MV-4-11 (cell line): ENCODE measurements at places on chromosomes 11 and 22.
A peak's percentile ranks its signal among the peaks of the same experiment; 100 is the strongest.

DNA sequence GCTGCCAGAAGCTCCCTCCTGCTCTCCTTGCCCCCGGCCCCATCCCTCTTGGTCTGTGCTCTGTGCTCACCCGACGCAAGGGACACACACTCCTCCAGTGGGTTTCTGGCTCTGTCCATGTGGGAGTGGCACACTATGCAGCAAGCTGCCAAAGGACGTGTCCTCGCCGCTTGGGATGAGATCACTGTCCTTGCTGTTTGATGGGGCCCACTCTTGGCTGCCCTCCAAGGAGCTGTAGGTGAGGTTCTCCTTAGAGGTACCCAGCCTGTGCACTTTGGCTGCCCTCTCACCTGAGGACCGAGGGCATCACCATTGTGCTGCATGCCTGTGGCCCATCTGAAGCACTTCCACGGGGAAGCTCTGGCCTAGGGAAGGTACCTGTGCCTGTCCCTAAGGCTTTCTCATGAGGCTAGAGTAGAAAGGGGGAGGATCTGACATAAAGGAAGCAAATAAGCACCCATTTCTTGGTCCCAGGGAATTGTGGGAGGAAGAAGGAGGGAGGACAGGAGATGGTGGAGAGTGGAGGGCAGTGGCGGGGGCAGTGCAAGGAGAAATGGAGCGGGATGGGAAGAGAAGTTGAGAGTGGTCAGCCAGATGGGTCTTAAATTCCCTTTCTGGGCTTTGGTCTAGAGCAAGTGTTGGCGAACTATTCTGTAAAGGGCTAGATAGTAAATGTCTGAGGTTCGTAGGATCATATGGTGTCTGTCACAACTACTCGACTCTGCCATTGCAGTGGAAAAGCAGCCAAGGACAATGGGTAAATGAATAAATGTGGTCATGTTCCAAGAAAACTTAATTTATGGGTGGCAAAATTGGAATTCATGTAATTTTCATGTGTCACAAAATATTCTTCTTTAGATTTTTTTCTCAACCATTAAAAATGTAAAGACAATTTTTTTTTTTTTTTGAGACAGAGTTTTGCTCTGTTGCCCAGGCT is 47.0 kb upstream of the AMPD3 start:
- no peak for DNase-seq

DNA sequence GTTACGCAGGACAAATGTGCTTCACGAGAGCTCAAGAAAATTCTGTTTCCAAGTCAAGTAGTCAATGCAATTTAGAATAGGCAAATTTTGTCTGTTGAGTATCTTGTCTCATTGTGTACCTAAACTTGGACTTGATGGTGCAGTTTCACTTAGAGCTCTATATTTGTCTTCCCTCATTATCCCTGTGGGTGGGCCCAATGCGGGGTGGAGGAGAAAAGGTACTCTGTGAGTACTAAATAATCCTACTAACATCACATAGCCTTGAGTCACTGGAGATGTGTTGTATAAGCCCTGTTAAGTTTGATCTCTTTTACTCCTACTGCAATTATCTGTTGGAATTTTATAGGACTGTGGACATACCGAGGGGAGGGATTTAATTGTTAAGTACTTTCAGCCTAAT is 331.2 kb downstream of the METTL15 start:
- DNase-seq, result no peak

- no peak for DNase-seq
Measured at GRCh38 chr11:126680131-126680530, 320.4 kb downstream of the KIRREL3 start.

DNA sequence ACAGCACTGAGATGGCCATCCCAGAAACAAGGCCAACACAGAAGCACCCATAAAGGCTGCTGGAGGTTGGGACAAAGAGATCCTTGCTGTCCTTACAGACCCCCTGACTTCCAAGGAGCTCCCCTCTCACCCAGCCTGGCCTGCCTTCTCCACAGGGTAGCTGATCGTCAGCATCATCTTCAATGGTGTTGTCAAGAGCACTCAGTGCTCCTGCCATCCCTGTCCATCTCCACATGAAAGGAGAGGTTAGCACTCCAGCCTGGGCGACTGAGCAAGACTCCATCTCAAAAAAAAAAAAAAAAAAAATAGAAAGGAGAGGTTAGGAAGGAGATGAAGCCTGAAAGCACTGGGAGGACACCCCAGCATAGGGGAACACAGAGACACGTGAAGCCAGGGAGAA is 2.1 kb upstream of the POU2AF3 start:
- DNase-seq, result no peak

DNA sequence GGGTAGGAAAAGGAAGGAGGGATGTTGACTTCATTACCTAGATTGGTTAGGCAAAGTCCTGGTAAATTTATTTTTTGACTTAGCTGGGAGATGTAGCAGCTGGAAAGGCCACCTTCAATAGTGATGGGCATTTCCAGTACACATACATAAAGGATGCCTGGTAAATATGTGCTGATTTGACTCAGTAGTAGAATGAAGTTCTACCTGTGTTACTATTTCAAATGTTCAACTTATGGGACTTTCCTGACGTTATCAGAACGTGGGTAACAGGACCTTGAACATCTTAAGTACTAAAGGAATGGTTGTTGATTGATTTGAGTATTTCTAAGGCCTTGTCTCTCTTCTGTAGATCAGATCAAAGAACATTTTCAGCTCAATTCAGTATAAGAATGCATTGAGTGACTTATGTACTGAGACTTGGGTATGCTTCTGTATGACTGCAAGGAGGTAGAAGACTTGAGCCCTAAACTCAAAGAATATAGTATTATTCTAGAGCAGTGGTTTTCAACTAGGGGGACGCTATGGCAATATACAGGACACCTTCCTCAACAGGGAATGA is 27.1 kb downstream of the RNF121 start:
- no peak for DNase-seq

DNA sequence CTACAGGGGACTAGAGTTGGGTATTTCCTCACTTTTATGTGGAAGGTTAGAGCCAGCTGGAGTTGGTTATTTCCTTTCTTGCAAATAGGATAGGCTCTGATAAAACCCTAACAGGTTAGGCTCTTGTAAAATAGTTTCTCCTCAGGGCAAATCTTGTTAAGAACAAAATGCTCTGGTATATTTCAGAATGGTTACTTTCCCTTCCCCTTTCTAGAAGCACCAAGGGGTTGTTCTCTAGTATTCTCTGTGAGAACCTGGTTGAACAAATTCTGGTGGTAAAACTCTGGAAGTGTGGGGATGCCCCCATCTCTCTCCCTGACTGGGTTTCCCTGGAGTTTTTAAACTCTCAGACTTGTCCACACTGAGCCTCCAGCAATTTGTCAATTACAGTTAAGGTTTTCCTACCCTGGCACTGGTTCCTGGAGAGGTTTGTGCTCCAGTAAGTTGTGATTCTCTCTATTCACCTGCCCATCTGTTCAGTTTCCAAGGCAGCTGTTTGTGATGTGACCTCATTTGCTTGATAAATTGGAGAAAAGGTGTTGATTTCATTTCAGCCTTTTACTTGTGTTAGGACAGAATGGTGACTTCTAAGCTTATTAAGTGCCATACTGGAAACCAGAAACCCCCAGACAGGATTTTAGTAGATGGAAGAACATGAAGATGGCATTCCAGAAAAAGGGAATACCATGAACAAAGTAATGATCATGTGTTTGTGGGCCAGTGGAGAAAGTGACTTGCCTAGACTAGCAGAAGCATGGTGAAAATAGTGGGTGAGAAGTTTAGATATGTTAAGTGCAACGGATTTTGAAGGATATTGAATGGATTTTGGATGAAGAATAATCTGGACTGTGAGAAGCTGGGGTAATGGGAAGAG is 64.6 kb downstream of the EXT2 start:
- peak; percentile 39 for DNase-seq

DNA sequence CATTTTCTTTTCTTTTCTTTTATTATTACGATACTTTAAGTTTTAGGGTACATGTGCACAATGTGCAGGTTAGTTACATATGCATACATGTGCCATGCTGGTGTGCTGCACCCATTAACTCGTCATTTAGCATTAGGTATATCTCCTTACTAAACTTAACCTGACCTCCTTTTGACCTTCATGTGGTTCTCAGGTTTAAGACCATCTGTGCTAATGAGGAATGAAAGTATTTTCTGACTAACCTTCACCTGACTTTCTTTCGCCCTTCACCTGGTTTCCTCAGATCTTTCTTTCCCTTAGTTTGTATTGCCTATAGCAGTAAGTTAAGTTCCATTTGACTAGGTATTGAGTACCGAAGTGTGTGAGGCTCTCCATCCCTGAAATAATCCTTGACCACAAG is 6.5 kb downstream of the EXPH5 start:
- no peak for DNase-seq

DNA sequence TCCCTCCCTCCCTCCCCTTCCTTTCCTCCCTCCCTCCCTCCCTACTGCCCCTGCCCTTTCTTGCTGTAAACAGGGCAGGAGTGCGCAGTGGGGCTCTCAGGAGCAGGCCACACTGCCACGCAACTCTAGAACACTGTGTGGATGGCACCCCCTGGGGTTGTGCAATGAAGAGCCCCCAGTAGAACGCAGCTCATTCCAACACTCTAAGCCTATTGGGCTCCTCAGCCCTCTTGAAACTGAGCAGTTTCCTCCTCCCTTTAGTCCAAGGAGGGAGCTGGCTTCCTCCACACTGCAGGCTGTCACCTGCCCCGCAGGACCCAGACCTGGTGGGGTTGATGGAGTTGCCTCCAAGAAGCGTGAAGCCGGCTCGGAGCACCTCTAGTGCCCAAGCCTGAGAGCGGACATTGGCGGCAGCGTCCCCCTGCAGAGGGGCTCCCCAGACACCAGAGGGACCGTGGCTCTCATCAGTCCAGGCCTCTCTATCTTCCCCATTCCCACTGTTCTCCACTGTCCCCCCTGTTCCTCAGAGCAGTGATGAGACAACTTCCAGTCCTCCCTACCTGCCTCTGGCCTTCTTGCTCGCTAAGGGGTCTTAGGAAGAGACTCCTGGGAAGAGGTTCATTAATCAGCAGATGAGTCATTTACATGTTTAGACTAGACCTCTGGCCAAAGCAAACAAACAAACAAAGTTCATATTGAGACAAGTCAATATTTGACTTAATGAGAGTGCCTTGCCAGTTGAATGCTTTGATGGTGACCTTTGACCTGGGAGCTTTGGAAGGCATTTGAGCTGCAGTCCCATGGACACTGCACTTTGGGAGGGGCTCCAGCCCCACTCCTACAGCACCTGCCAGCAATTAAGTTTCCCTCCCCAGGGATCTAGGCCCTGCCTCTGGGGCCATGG is 64.0 kb downstream of the RPUSD4 start:
- no peak for DNase-seq

DNA sequence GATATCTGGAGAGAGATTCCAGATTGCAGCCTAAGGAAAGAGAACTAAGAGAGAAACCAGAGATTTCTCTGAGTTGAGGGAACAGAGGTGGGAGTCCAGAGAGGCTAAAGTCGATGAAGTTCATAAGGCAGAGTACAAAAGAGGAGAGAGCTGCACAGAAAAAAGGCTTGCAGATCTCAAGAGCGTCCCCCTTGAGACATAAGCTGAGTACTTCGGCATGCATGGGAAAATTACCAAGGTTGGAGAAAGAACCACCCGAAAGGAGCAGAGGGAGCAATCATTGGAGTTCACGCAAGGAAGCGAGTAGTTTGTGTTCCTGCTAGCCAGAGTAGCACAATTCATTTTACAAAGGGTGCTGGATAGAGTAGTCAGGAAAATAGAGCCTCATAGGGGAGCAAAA is 293.5 kb downstream of the TMEM135 start:
- DNase-seq, result no peak

- no peak for DNase-seq
Measured at GRCh38 chr11:1346669-1347390, 37.4 kb upstream of the TOLLIP start.

GRCh38 chr11:110712659-110713448 is 617 bp upstream of the ARHGAP20 start:
- DNase-seq, result no peak

- DNase-seq, result no peak
Measured at GRCh38 chr22:32801537-32802236, at the start of gene TIMP3. Gene TIMP3 (plus strand): TSS chr22:32801705. CDS start chr22:32802002, 297 bp downstream.
